ENCODE measurements at places on chromosomes 16 and 17.

DNA sequence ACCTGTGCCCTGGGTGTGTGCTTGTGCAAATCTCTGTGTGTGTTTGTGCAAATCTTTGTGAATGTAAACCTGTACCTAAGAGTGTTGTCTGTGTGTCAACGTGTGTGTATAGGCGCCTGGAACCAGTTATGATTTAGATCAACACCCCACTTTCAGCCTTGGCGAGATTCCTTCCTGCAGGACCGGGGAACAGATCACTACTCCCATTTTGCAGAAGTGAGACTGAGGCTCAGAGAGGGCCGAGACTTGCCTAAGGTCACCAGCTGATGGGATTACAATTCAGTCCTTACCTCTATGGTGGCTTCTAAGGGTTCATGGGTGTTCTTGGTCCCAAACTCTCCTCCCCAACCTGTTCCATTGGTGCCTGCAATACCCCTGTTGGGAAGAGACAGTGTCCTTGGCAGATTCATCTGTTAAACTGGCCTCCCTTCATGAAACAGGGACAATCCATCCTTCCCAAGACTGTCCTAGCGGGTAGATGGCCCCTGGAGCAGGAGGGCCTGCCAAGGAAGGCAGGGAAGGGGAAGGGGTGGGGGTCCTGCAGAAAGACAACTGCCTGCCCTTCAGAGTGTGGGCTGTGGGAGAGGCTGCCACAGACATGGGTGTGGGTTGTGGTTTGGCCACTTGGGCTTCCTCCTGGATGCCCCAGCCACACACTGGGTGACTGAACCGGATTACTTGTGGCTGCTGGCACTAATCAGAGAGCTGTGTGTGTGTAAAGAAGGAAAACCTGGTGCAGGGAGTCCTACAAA is 6.9 kb upstream of the MAPK7 start:
- no peak for DNase-seq

DNA sequence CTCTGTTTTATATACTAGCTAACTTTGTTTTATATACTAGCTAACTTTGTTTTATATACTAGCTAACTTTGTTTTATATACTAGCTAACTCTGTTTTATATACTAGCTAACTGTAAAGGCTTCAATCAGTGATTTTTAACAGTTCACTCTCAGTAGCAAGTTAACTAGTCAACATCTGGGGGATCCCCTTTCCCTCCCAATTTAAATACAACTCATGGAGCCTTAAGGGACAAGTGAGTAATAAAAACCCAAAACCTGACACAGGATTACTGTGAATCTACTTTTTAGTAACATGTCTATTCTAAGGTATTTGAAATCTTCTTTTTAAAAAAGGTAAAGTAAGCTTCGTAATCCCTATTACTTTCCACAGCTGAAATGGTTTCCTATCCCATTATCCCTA is 32.2 kb downstream of the FAM222B start:
- no peak for DNase-seq

DNA sequence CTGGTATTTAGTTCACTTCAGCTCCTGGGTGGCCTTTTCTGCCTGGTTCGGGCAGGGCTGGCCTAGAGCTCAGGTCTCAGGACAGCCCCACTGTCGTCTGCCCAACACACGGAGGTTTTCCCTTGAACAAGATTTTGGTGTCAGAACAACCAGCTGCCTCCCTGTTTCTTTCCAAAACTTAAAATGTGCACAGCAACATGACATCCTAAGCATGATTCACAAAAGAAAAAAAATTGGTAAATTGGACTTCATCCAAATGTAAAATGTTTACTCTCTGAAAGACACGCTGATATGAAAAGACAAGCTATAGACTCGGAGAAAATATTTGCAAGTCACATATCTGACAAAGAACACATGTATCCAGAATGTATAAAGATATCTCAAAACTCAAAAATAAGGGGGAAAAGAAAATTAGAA is 197.8 kb upstream of the CHMP6 start:
- DNase-seq: no peak

- DNase-seq: no peak
Measured at GRCh38 chr16:57128771-57129389, 36.5 kb downstream of the CPNE2 start.

- no peak for DNase-seq
Measured at GRCh38 chr17:40791787-40792436, 7.8 kb downstream of the KRT28 start.

DNA sequence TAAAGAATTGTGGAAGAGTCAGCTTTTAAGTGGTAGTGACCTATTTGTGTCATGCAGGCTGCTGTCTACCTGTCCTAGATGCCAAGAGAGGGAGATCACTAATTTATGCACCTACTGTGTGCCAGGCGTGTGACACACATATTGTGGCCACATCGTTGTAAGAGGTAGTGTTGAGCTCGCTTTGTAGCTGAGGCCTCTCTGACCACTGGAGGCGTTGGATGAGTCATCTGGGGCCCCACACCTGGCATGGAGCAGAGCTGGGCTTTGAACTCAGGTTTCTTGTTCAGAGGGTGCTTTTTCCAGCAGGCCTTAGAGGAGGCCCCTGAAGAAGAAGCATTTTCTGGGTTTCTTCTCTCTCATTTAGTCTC is 52.3 kb upstream of the LGALS9 start:
- DNase-seq: no peak

DNA sequence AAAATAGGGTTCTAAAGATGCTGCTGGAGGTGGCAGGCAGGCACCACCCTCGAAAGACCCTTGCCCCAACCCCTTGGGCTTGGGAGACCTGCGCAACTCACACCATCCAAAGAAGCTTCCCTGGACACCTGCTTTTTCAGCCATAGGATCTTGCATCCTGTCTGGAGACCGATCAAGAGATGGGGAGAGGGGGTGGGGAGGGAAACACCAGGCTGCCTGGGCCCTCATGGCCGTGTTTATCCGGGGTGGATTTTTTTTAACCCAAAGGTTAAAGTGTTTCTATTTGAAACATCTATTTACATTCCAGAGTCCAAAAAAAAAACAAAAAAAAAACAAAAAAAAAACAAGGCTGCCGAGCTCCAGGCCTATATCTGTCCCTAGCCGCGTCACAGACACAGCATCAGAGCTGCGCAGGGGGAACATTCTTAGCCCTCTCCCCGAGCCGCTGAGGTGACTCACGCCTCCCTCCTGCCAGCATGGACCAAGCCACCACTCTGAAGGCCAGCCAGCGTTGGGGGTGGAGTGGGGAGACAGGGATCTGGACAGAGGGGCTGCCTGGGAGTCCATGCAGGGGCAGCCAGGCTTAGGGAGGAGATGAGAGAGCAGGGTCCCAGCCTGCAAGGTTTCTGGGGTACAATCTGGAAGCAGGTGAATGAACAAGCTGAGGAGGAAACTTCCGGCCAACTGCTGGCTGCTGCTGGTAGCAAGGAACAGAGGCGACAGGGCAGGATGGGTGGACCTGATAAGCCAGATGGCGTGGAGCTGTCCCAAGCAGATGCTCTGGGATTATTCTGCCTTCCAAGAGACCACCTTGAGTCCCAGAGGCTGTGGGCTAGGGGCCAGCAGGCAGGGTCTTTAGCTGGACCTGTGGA is 14.8 kb downstream of the HDAC5 start:
- no peak for DNase-seq

GRCh38 chr16:14375132-14375491 is 254.9 kb downstream of the PARN start:
- DNase-seq: no peak

- no peak for DNase-seq
Measured at GRCh38 chr17:36640836-36641235, 39.5 kb downstream of the MRM1 start.

GRCh38 chr16:83917152-83918120 is 18.5 kb downstream of the MLYCD start:
- DNase-seq: no peak

DNA sequence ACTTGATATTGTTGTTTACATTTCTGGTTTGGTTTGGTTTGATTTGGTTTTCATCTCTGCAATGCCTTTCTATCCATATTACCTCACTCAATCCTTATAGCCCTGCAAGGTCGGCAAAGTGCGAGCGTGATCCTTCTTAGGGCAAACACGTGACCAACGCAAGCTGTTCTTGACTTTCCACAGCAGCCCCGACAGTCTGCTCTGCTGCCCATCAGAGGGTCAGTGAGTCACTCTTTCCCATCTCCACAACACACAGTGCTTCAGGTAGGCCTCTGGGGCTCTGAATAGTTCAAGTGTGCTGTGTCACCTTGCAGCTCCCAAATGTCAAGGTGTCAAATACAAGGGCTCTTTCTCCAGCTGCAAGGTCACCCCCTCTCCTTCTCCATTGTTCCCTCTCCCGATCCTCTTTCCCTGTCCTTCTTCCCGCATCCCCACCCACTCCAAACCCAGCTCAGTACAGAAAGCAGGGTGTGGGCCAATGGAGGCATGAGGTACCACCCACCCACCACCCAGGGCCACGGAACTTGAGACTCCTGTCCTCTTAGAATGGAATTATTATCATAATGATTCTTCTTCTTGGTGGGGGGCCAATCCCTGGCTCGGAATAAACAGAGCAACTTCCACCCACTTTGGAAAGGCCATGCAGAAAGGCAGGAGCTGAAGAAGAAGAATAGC is 139.7 kb downstream of the SLC39A11 start:
- no peak for DNase-seq

- no peak for DNase-seq
Measured at GRCh38 chr16:85422196-85422631, 190.9 kb upstream of the GSE1 start.

DNA sequence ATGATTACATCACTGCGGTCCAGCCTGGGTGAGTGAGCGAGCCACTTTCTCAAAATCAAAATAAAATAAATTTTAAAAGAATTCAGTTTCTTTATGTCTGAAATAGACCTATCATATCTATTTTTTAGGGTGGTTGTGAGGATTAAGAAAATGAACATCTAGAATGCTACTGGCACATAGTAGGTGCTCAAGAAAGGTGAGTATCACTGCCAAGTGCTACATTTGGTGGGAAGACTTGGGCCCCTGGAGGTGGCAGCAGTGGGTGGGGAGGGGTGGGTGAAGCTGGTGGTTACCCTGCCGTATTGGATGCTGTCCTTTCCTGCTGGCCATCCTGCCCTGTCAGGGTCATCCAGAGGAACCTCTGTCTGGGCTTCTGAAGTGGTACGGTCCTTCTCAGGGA is 50.3 kb downstream of the ABCC6 start:
- no peak for DNase-seq

GRCh38 chr16:49866595-49867071 is 10.7 kb upstream of the ZNF423 start:
- DNase-seq: no peak

DNA sequence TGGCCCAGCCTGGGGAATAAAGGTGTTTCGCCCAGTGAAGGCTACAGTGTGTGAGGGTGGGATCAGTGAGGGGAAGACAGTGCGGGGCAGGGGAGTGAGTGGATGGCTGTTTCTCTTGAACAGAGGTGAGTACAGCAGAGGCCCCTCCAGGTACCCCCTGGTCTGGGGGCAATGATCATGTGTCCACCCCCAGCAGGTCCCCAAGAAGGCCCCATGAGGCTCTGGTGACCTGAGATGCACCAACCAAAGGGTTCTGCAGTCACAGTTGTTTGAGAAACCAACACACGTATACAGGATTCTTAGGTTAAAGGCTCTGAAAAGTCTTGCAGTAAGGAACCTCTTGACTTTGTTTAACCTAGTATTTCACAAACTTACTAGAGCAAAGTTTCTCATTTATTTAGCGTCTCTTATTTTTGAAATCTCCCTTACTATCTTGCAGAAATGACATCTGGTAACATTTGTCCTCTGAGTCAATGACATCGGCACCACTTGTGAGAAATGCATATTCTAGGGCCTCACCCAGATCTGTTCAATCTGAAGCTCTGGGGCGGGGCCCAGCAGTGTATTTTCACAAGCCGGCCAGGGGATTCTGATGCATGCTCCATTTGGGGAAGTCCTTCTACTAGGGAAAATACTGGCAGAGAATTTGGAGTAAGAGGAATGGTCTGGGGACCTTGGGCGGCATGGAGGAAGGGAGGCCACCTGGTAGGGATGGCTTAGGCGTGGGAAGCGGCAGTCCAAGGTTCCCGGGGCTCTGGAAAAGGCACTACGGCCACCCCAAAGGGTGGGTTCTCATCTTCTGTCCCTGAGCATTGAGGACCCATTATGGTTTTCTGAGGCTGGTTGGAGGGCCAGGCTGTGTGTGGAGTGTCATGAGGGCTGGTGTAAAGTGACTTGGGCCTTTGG is 217.3 kb downstream of the NTN1 start:
- no peak for DNase-seq

GRCh38 chr17:51650202-51650601 is 389.9 kb downstream of the UTP18 start:
- no peak for DNase-seq

DNA sequence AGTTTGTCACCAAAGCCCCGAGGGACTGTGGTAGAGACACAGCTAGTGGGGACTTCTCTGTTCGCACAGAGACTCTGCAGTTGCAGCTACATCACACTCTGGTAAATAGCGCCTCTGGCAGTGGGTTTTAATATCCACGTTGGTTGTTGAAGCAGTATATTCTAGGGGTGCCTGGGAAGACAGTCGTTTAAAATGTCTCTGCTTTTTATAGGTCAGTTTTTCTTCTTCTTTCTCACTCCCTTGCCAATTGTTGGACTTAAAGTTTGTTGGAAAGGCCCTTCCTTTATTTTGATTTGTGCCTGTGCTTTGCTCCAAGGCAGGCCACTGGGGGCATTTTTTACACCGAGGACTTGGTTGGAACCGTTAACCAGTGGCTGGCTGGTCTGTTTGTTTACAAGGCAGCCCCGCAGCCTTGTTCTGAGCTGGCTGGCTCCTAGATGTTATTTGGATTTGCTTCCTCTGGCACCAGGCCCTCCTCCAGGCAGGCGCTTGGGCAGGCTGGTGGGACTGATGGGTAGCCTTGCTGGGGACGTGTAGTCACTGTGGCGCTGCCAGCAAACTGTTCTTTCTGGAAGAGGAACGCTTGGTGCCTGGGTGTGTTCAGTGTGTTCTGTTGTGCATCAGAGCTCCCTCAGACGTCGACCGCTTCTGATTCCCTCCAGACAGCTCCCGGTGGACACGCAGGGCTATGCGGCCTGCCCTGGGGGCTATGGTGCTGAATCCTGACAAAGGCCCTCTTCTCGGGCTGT is 218.2 kb upstream of the CHMP6 start:
- no peak for DNase-seq

DNA sequence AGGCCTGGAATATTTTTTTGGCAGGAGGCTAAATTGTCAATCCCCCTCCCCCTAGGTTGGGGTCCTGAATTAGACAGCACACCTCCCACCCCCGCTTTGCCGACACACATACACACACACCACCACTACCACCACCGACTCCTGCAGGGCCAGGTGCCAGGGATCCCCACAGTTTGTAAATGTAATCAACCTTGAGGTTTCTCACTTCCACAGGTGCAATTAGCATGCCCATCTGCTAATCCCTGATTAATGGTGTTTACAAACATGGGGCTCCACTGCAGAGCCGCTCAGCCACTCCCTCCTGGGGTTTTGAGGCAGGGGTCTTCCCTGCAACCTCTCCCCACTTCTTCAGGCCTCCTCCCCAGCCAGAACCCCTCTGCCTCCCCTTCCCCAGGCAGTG is 11.8 kb downstream of the MRM1 start:
- no peak for DNase-seq
